ENCODE measurements at places on chromosomes 4 and X. TPM values are rescaled to one million over a fixed set of nuclear protein-coding genes. Genes with fewer than 3 reads are reported as not detected.

The DCAF4L1 gene
- total RNA-seq = 0.44 TPM

The FGF13 gene
- not detected for total RNA-seq

The SFRP2 gene
- not detected for total RNA-seq

The SLITRK2 gene
- total RNA-seq = not detected

The GAGE13 gene
- total RNA-seq = not detected

The DTHD1 gene
- total RNA-seq = 3.3 TPM

The ARSJ gene
- not detected for total RNA-seq

The SRPX2 gene
- total RNA-seq = not detected

The TEC gene
- 3.0 TPM for total RNA-seq

The BCLAF3 gene
- total RNA-seq = 10.2 TPM

The VCX gene
- total RNA-seq = not detected

The DBET gene
- not detected for total RNA-seq

The STBD1 gene
- total RNA-seq = 0.47 TPM

The STATH gene
- not detected for total RNA-seq

The UGT8 gene
- total RNA-seq = not detected

The LONRF3 gene
- total RNA-seq = 5.3 TPM

The MMGT1 gene
- 31.0 TPM for total RNA-seq

The GRID2 gene
- total RNA-seq = not detected

The NLGN4X gene
- total RNA-seq = not detected

The EXOC1L gene
- total RNA-seq = not detected

The TEX13B gene
- not detected for total RNA-seq

The PGAM4 gene
- total RNA-seq = not detected

The CMC4 gene
- total RNA-seq = 3.7 TPM

The TCP11X2 gene
- total RNA-seq = not detected

The ADRA2C gene
- not detected for total RNA-seq

The PPP1R3F gene
- 19.4 TPM for total RNA-seq

The PTPN13 gene
- total RNA-seq = 4.6 TPM

The SPACA5B gene
- not detected for total RNA-seq
